ENCODE measurements at places on chromosomes 2 and 18.

DNA sequence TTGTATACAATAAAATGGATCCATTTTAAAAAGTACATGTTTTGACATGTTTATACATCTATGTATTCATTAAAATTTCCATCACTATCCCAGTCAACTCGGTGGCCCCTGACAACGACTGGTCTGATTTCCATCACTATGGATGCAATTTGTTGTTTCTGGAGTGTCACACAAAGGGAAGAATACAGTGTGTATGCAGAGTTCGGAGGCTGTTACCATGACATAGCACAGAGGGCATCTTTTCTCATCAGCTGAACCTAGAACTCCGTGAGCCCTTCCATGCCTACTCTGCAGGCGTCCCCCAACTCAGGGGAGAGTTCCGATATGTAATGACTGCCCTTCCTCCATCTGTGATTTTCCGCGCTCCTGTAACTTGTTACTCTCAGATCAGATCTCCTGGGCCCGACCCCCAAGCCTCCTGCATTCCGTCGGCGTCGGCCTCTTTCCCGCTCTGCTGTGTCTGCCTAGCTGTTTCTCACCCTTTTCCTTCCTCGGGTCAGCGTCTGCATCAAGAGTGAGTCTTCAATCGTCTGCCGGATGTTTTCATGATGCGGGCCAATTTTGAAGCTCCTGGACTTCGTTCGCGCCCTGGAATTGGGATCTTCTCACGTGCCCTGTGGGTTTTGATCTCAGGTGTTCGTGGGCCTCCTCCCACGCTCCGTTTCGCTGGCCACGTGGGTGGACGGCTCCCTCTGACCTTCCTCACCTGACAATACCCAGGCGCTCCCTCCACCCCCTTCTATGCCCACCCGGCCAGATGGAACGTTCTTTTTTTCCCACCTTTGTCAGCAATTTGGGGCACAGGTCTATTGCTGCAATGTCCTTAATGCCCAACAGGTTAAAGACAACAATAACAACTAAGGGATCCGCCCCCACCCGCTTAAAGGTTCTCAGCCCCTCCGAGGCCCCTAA lies 161.0 kb downstream of the TWIST2 start:
- H3K4me3 ChIP-seq, result no peak overlapping the region
- DNase-seq, result peak; percentile 11
- no peak overlapping the region for H3K27ac ChIP-seq
- peaks cover 37% of the 10 kb centered on the region for H3K27me3 ChIP-seq
- no peaks in the 10 kb centered on the region for H3K36me3 ChIP-seq
- no peaks in the 10 kb centered on the region for H3K4me1 ChIP-seq

GRCh38 chr2:240579771-240580614 lies 6.5 kb upstream of the CAPN10 start:
- DNase-seq, result peak; percentile 83
- no peak overlapping the region for H3K4me3 ChIP-seq
- peaks cover 38% of the 10 kb centered on the region for H3K4me1 ChIP-seq
- peaks cover 27% of the 10 kb centered on the region for H3K36me3 ChIP-seq

DNA sequence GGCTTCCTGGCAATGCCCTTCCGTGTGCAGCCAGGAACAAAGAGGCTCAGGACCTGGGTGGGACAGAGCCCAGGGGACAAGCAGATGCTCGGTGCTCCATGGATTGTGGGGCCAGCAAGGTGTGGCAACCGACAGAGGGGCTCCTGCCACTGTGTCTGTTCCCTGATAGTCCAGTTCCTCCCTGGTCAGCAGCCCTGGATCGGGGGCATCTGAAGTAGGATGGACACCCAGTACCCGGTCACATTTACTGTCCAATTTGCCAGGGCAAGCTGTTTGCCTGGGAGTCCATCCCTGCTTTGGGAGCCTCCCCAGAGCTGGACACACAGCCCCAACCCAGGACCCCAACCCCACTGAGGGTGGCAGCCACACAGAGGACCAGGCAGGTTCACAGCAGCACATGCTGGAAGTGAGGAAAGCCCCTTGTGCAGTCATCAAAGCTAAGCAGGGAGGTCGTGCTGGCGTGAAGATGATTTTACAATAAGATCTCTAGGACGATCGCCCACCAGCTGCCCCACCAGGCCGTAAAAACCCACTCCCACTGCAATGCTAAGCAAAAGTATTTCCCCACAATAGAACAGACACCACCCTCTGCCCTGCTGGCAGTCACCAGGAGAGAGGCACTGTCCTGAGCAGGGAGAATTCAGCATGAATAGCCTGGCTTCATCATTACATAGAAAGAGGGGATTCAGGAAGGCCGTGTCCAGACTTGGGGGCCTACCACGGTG lies 141.7 kb downstream of the NDUFA10 start:
- no peak overlapping the region for H3K4me3 ChIP-seq
- peaks cover 45% of the 10 kb centered on the region for H3K27me3 ChIP-seq
- peaks cover 3% of the 10 kb centered on the region for H3K4me1 ChIP-seq

DNA sequence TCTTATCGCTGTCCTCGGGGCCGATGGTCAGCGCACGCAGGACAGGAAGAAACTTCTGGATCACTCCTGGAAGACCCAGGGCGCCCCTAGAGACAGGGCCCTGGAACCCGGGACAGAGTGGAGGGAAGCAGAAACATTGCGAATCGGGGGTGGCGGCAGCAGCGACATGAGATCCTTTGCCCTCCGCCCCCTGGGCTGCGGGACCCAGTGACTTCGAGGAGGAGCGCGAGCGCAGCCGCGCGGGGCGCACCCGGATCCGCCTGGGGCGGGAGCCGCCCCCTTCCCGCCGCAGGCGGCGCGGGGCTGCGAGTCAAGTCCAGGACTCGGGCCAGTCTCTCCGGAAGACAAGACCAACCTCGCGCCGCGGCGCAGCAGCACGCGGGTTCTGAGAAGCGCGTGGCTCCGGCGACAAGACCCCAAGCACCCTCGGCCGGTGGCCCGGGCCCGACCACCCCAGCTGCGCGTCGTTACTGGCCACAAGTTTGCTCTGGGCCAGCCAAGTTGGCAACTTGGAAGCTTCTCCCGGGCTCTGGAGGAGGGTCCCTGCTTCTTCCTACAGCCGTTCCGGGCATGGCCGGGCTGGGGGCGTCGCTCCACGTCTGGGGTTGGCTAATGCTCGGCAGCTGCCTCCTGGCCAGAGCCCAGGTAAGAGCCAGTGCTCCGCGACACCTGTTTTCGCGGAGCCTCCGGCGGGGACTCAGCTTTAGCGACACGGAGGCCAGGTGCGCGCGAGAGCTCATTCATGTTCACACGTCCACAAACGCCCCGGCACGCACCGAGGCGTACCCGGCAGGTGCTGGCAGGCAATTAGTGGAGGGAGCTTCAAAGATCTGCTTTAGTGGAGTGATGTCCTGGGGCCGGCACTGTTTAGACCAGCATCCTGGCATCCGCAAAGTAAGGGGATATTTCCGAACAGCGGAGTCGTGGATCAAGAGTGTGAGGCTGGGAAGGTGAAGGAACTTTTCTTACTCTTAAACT lies at the start of gene PTH2R:
Gene PTH2R (plus strand): TSS at position 319 of the 978 bp plus-strand sequence. CDS start 252 bp downstream, at position 571.
- DNase-seq, result no peak
- no peak within 1 kb of the TSS for H3K4me3 ChIP-seq
- H3K4me1 ChIP-seq, result peaks cover 7% of the 10 kb centered on the region
- no peak within 1 kb of the TSS for H3K27ac ChIP-seq
- H3K27me3 ChIP-seq, result peaks cover 43% of the 10 kb centered on the region
- H3K36me3 ChIP-seq, result no peaks in the 10 kb centered on the region

- DNase-seq, result peak; percentile 33
- H3K4me3 ChIP-seq, result no peak overlapping the region
- no peaks in the 10 kb centered on the region for H3K36me3 ChIP-seq
- no peaks in the 10 kb centered on the region for H3K27me3 ChIP-seq
- no peaks in the 10 kb centered on the region for H3K4me1 ChIP-seq
- H3K27ac ChIP-seq, result no peak overlapping the region
These were observed 103.4 kb upstream of the RASGRP3 start for GRCh38 chr2:33372940-33373553.

- H3K27ac ChIP-seq, result no peak overlapping the region
- DNase-seq, result no peak
These were observed 4.9 kb upstream of the RFX8 start for GRCh38 chr2:101479810-101480209.

- no peak overlapping the region for H3K4me3 ChIP-seq
- peaks cover 57% of the 10 kb centered on the region for H3K4me1 ChIP-seq
- no peaks in the 10 kb centered on the region for H3K27me3 ChIP-seq
- no peak overlapping the region for H3K27ac ChIP-seq
These were observed 186.8 kb downstream of the BCL2 start for GRCh38 chr18:63132819-63133200.

DNA sequence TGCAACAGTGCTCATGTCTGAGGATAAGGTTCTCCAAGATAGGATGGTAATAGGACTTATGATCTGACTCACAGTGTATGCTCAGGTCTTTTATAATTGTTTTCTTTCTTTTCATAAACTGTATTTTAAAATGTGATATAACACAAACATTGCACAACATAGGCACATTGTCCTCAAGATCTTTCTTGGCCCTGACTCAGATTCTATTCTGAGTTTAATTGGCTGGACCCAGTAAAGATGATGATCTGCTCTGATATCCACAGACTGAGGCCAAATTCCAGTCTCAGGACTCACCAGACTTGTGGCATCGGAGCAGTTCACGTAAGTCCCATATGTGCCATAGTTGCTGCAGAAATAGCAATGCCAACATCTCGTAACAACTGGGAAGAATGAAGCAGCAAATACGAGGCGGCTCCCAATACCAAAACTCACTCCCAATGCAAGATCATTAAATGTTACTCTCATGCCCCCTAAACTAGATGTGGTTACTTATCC lies 448.9 kb upstream of the SLC14A2 start:
- H3K36me3 ChIP-seq, result no peaks in the 10 kb centered on the region
- no peak overlapping the region for H3K4me3 ChIP-seq
- no peaks in the 10 kb centered on the region for H3K27me3 ChIP-seq
- no peak for DNase-seq
- H3K27ac ChIP-seq, result no peak overlapping the region

DNA sequence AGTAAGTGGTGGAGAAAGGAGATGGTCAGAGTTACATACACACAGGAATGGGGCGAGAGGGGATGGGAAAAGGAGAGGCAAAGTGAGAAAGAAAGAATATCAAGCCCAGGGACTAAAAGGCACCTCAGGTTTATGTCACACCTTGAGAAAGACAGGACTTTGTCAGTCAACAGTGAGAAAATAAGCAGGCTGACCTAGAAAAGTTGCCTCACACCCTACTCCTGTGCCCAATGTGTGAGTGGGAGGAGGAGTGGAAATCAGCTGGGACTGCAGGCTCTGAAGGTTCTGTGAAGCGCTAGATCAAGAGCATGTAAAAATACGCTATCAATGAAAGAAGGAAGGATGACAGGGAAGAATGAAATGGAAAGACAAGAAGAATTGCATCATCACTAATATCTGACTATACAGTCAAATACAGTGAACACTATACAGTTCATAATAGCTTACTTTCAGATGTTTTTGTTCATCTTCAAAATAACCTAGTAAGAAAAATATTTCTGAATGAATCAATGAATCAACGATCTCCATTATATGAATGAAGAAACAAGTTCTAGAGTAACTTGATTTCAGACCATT lies 10.7 kb downstream of the VPS54 start:
- no peak for DNase-seq
- H3K4me1 ChIP-seq, result no peaks in the 10 kb centered on the region
- no peaks in the 10 kb centered on the region for H3K27me3 ChIP-seq
- no peak overlapping the region for H3K4me3 ChIP-seq
- H3K36me3 ChIP-seq, result peaks cover 25% of the 10 kb centered on the region
- H3K27ac ChIP-seq, result no peak overlapping the region
